ENCODE measurements at places on chromosomes 13 and 19. TPM values are rescaled to one million over a fixed set of nuclear protein-coding genes. Genes with fewer than 3 reads are reported as not detected.

PRR19 gene
- total RNA-seq = 0.23 TPM

KLF1 gene
- 0.39 TPM for total RNA-seq

CACTIN gene
- total RNA-seq = 16.4 TPM

MYO16 gene
- total RNA-seq = 0.48 TPM

NKPD1 gene
- not detected for total RNA-seq

OR7A5 gene
- not detected for total RNA-seq

EDDM13 gene
- not detected for total RNA-seq

NR1H2 gene
- 91.0 TPM for total RNA-seq

FAM98C gene
- total RNA-seq = 14.5 TPM

HAUS8 gene
- 5.8 TPM for total RNA-seq

PSENEN gene
- total RNA-seq = 32.9 TPM

OVOL3 gene
- not detected for total RNA-seq

TGFBR3L gene
- total RNA-seq = not detected

MAG gene
- total RNA-seq = not detected

NOTCH3 gene
- 376 TPM for total RNA-seq

HSH2D gene
- total RNA-seq = 1.4 TPM

ZNF69 gene
- 10.8 TPM for total RNA-seq

CCDC122 gene
- total RNA-seq = 8.6 TPM

RGCC gene
- 19.3 TPM for total RNA-seq

TRMT1 gene
- total RNA-seq = 26.5 TPM

PDX1 gene
- not detected for total RNA-seq

MATK gene
- total RNA-seq = 2.0 TPM

CDX2 gene
- total RNA-seq = not detected

CNFN gene
- not detected for total RNA-seq

PPM1N gene
- 2.5 TPM for total RNA-seq

CLASRP gene
- total RNA-seq = 105 TPM

AMH gene
- total RNA-seq = 1.5 TPM

CAPN12 gene
- 2.8 TPM for total RNA-seq

CCDC70 gene
- not detected for total RNA-seq

ENOX1 gene
- 1.4 TPM for total RNA-seq

C19orf85 gene
- total RNA-seq = not detected

PALM gene
- 27.5 TPM for total RNA-seq

HSD17B14 gene
- total RNA-seq = 13.7 TPM

HCST gene
- 18.7 TPM for total RNA-seq

P2RY11 gene
- total RNA-seq = 10.5 TPM

FARSA gene
- total RNA-seq = 31.4 TPM

ZNF439 gene
- total RNA-seq = 9.4 TPM

ZNF580 gene
- 42.9 TPM for total RNA-seq

NBEA gene
- 14.0 TPM for total RNA-seq

All from aorta (tissue), 5 donors.